ENCODE measurements at places on chromosomes 7 and 10. TPM values are rescaled to one million over a fixed set of nuclear protein-coding genes. Genes with fewer than 3 reads are reported as not detected.
A peak's percentile ranks its signal among the peaks of the same experiment; 100 is the strongest.

GRCh38 chr10:43229208-43230061 is 37.4 kb downstream of the RASGEF1A start:
- DNase-seq: no peak

- DNase-seq: no peak
These were observed 11.5 kb downstream of the AKR1E2 start for GRCh38 chr10:4837551-4837950.

DNA sequence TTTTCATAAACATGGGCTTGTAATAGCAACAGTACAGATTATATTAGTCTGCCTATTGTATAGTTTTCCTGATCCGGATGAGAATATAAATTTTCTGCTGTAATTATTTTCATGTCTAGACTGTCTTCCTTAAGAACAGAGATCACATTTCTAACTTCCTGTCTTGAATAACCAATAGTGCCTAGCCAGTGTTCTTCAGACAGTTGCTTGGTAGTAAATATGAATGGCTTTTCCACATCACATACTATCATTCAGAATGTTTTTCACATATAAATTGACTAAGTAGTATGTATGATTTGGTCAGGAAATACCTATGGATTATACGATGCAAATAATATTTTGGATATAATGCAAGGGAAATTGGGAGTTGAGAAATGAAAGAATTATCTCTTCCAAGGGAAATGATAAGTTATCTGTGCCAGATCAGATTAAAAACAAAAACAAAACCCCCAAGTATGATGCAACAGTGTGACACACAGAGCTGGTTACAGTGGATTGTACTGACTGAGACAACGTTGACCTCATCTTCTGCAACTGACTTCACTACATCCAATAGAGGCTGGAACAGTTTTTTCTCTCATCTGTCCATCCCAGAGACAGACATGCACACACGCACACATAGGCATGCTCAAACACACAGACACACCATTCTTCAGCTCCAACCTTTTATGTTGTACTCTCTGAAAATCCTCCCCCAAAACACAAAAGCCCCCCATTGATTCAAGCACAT is 16.4 kb downstream of the ITGA8 start:
- DNase-seq: peak; percentile 45

GRCh38 chr7:134458341-134458805 is 527 bp downstream of the AKR1B1 start:
- DNase-seq: no peak

GRCh38 chr10:110859206-110859972 is 12.3 kb upstream of the PDCD4 start:
- no peak for DNase-seq

GRCh38 chr7:251446-252175 is 38.4 kb upstream of the FOXL3 start:
- no peak for DNase-seq

DNA sequence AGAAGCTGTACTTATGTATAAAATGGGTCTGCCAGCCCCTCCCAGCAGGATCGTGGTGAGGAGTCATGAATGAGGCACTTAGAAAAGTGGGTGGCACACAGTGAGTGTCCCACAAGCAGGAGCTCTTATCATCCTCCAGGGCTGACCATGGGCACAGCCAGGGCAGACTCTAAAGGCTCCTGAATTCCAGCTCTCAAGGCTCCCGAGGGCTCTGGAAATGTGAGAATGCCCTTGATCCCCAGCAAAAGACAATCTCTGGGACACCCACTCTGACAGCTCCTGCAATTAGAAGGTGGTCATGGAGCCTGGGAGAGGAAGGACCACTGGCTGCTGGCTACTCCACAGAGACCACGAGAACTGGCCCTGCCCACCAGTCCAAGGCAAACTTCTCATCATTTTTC is 1.6 kb downstream of the VSTM4 start:
- DNase-seq: no peak

DNA sequence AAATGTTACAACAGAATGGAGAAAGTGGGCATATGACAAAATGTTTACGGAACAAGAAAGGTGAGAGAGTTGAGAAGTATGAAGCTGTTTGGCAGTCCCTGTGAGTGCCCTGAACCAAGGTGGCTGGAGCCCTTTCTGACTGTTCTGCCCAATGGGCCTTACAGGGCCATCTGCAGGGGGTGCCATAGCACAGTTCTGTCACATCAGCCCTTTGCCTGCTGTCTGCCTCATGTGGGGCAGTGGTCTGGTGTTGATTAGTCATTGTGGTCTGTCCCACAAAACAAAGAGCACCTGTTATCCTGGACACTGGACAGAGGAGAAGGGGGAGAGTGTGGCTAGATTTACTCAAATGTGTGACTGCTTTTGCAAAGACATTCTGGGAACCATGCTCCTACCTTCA is 51.5 kb upstream of the OSBPL3 start:
- no peak for DNase-seq

The CDNF gene
- 3.6 TPM for polyA plus RNA-seq

The KBTBD2 gene
- polyA plus RNA-seq: 69.5 TPM

The COL1A2 gene
- polyA plus RNA-seq: 1,229 TPM

All from right lung (tissue), 10 donors.